NCI-H2081 treated with DMSO at 0.1 percent for 48 hours (cell line): ENCODE measurements at places on chromosomes 7 and 10.

DNA sequence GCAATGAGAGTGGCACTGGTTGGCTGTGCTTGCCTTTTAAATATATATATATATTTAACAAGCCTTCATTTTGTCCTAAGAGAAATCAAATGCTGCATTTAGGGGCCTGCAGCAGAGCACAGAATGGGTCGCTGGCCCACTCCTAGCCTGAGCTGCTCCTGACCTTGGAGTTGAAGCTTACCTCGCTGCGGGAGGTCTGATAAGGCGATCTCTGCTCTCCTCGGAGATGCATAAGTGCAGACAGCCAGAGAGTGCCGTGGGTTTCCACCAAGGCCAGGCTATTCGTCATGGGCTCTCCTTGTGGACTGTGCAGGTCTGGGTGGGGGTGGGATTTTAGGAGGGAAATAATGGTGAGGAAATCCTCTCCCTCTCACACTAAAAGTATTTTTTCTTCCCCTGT, 99.5 kb upstream of the IKZF1 start:
- DNase-seq = no peak

DNA sequence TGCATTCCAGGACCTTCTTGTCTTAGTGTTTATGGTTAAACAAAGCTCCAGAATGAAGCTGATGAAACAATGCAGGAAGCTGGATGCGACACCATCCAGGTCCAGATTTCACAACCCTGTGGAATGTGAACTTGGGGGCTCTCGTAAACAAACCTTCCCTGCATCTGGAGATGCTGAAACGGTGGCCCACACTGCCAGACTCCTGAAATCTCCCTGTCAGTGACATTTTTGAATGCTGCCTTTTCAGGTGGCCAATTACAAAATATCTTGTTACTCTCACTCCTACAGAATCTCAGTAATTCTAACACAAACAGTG, 18.8 kb downstream of the VIPR2 start:
- DNase-seq = no peak

GRCh38 chr10:111707076-111707475, 476.5 kb downstream of the GPAM start:
- DNase-seq = no peak

- no peak for DNase-seq
Measured at GRCh38 chr10:29725133-29725720, 90.5 kb upstream of the SVIL start.

DNA sequence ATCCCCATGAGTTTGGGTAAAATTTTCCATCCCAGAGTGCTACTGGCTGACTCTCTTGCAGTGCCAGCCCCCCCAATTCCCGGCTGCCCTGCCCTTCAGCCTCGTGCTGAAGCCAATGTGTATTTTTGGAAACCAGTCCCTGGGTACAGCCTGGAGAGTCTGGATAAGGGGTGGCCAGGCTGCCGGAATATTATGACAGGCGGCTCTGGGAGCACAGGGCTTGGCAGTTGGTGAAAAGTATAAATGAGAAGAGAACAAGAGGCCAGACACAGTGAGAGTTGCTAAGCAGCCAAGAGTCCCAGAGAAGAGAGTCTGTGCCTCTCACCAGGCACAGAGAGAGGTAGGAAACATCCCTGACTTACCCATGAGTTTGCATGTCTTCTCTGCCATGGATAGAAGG, 53.6 kb downstream of the TMEM130 start:
- DNase-seq = no peak
